ENCODE measurements at places on chromosomes 5 and 9.

DNA sequence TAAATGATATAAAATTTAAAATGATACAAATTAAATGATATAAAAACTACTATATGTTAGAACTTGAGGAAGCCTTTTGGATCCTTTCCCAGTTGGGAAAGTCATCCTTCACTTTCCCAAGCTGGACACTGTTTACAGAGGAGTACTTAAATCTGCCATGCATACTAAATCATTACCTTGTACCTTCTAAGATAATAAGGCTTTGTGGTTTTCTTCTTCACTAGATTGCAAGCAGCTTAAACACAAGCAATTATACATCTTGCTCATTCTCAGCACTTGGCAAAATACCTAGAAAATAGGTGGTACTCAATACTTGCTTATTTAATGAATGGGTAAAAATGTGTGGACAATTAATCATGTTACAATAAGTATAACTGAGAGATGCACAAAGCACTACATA, 666.8 kb downstream of the PTPRD start:
- DNase-seq: no peak

- DNase-seq: no peak
Observed at GRCh38 chr9:31519011-31519410, 865.4 kb upstream of the ACO1 start.

- DNase-seq: no peak
Observed at GRCh38 chr5:34583167-34583566, 73.0 kb upstream of the RAI14 start.

DNA sequence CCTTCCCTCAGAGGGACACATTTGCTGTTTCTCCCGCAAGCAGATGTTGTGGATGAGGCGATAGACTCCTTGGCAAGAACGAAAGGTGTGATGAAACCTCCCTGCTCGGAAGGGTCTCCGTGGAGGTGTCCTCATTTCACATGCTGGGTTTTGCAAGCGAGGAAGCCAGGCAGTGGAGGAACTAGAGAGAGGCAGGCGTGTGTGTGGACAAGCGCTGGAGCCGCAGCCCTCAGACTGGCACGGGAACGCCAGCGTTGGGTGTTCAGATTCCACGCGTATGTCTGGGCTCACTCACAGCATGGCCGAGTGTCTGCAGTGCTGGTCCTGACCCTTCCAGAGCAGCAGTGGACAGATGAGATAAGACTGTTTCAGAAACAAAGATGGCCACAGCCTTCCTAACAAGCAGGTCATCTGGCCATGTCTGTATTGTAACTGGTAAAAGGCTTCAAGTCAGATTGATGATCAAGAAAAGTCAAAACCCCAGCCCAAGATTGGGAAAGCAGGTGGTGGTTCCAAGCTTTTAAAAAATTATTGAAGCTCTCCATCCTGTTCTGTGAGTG, 35.0 kb upstream of the NCS1 start:
- DNase-seq: no peak

DNA sequence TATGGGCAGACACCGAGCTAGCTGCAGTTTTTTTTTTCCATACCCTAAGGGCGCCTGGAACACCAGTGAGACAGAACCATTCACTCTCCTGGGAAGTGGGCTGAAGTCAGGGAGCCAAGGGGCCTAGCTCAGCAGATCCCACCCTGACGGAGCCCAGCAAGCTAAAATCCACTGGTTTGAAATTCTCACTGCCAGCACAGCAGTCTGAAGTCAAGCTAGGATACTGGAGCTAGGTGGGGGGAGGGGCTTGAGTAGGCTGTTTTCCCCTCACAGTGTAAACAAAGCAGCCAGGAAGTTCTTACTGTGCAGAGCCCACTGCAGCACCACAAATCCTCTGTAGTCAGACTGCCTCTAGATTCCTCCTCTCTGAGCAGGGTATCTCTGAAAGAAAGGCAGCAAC, 151.7 kb upstream of the HCN1 start:
- no peak for DNase-seq

DNA sequence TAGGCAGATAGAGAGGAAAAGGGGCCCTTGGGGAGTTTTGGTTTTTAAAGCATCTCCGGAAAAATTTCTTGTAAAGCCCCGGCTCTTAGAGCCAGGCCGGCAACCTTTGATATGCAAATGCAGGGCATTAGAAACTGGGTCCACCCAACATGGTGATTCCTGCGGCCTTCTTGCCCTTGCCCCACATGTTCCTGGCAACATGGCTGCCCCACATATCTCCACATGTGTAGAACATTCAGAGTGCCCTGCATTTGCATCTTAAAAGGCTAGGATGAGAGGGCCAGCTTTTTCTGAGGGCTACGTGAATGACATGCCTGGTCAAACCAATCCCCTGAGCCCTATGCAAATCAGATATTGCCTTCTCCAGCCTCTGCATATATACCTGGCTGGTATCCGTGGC, 5.0 kb upstream of the SNAPC3 start:
- no peak for DNase-seq

Measured in cortex of kidney (tissue), 1 donor.